ENCODE measurements at places on chromosomes 3 and 15.

- no peak for DNase-seq
Observed at GRCh38 chr15:45139770-45140169, 10.0 kb downstream of the DUOX1 start.

- no peak for DNase-seq
Observed at GRCh38 chr15:40550341-40551037, 14.4 kb downstream of the CCDC32 start.

DNA sequence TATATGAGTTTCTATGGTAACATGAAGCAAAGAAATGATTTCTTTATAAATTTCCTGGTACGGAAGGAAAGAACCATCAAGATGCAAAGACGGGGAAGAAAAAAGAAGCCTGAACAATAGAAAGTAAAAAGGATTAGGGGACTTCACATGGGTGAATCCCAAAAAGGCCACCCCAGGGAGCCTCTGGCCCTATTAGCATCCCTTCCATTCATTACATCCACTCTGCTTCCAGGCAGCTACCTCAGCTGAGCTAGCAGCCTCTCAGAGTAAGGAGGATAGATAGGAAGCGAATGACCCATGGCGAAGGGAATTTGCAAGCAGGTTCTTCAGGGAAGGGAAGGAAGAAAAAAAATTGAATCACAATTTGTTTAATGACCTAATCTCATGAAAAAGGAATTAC lies 81.6 kb downstream of the GABRB3 start:
- no peak for DNase-seq

GRCh38 chr3:184756151-184757021 lies 44.5 kb upstream of the MAGEF1 start:
- DNase-seq: no peak

DNA sequence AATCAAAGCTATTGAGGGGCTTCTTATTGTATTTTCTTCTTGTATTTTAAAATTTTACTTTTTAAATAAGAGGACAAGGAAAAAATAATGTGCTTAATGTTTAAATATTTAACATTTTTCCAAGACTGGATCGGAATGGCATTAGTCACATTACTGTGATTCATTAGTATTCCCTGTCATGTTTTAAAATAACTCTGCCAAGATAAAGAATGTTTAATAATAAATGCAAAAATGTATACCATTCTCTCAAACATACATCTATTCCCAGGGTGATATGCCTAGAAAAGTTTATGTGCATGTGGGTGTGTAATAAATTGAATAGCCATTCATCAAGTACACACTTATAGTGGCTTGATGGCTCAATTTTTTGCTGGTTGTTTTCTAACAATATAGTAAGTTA lies 936.1 kb downstream of the PLOD2 start:
- DNase-seq: no peak

- DNase-seq: no peak
Observed at GRCh38 chr15:27662892-27663291, 436.2 kb downstream of the OCA2 start.

GRCh38 chr15:64847448-64847847 lies 5.7 kb downstream of the PLEKHO2 start:
- DNase-seq: no peak

DNA sequence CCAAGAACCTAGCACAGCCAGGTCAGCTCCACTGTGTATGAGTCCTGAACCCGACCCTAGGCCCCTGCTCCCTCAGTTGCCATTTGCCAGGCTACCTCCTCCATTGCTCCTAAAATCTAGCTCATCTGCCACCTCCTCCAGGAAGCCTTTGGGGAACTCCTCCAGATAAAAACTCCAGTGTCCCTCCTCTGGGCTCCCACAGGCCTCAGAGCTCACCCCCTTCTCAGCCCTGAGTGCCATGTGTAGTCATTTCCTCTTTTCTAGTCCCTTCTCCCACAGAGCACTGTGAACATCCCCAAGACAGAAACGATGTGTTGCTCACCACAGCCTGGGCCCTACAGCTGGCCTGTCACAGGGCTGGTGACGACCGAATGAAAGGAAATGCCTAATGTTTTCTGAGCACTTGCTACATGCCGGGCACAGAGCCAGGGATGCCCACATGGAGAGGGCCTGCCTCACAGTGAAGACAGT lies 61.0 kb downstream of the IQSEC1 start:
- no peak for DNase-seq

- DNase-seq: no peak
Observed at GRCh38 chr3:31840252-31840651, 140.8 kb downstream of the OSBPL10 start.

Data from stimulated activated CD8-positive, alpha-beta memory T cell treated with anti-CD3 and anti-CD28 coated beads, Interleukin-4, amount 100 ng/mL, for 1 hour (primary cell).